NCI-H187 (cell line): ENCODE measurements at places on chromosomes 2 and 18.
A peak's percentile ranks its signal among the peaks of the same experiment; 100 is the strongest.

- DNase-seq: no peak
Measured at GRCh38 chr2:227491386-227491785, 19.4 kb downstream of the AGFG1 start.

GRCh38 chr18:28890791-28891190 is 713.9 kb upstream of the CDH2 start:
- no peak for DNase-seq

DNA sequence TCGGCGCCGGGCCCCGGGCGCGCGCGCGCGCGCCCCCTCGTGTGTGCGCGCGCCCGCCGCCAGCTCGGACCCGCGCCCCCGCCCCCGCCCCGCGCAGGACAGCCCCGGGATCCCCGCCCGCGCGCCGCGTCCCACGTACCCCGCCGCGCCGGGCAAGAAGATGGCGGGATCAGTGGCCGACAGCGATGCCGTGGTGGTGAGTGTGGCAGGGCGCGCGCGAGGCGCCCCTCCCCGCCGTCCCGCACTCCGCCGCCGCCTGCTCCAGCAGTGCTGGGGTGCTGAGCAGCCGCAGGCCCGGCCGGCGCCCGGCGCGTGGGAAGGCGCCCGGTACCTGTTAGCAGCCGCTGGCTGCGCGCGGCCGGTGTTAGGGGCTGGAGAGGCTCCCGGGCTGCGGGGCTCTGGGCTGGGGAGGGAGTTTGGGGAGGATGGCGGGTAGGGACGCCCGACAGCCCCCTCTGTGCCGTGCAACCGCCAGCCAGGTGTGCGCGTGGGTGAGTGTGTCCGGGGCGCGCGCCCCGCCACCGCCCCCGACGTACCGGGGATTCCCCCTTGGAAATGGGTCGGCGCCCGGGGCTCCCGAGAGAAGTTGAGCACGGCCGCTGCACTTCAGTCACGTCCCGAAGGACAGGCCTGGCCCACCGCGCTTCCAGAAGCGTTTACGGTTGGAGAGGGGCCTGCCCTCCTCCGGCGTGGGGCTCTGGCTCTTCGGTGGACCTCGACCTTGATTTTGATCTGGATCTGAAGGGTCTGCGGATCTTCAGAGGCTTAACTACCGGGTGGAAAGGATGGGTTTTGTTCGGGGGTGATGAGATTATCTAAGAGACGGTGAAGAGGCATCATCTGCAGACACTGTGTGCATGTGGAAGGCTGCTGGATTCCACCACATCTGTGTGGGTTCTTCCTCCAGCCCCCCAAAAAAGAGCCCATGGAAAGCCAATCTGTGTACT is 697 bp downstream of the LGALSL start:
- DNase-seq: peak; percentile 34

GRCh38 chr2:112686348-112687217 is 34.2 kb upstream of the NT5DC4 start:
- DNase-seq: no peak

- DNase-seq: no peak
Measured at GRCh38 chr18:62388855-62389760, 64.0 kb downstream of the TNFRSF11A start.

DNA sequence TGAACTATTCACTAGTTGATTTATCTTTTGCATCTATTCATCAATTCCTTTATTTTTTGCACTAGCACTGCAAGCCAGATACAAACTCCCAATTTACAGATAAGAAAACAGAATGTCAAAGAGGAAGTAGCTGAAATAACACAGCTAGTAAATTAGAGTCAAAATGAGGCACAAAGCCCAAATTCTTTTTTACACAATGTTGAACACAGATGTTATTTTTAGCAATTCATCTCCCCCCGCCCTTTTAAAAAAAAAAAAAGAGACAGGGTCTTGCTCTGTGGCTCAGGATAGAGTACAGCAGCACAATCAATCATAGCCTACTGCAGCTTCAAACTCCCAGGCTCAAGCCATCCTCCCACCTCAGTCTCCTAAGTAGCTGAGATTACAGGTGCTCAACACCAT is 127.8 kb downstream of the CCBE1 start:
- no peak for DNase-seq

DNA sequence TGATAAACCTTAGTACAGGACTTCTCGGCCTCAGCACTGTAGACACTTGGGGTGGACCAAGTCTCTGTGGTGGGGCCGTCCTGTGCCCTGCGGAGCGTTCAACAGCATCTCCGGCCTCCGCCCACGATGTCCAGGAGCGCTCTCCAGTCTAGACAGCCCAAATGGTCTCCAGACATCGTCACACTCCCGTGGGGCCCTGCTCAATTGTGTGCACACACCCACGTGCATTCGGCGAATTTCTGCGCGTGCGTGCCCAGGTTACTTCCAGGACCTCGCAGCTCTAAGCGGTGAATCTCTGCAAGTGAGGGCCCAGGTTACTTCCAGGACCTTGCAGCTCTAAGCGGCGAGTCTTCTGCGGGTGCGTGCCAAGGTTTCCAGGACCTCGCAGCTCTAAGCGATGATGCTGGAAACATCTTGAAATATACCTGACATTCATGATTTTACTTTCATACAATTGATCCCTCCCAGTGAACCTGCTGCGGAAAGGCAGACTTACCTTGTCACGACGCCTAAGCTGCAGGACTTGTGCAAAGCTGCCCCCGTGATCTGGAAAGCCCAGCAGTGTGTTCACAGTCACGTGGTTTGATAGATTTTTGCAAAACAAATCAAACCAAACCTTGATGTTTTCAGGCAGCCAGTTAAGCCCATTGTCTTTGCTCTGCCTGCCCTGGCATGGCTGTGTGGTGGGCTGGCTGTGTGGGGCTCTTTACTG is 16.1 kb upstream of the OTOS start:
- DNase-seq: no peak

DNA sequence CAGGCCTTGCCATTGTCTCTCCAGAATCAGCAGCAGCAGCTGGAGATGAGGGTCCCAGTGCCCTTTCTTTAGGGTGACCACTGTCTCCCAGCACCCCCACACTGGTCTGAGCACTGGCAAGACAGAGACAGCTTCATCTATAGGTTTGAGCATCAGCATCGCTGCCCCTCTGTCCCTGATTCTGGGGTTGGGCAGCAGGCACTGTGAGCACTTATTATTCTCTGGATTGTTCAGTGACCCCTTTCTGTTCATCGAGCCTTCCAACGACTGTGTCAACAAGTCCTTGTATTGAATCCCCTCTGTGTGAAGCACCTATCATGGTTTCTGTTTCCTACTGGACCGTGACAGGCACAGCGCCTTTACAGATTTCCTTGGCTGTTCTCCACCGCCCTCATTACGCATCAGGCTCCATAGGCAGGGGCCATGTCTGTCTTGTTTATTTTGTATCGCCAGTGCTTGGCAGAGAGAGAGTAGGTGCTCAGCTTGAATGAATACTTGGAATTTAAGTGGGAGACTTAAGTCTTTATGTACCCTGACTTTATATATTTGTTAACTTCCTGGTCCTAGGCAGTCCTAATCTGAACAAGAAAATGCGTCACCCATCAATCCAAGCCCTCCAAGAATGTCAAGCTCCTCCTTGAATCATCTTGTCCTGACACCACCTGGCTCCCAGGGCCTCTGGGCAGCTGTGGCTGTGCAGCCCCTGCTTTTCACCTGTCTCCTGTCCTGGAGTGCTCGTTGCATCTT is 11.4 kb downstream of the MALL start:
- peak; percentile 31 for DNase-seq

GRCh38 chr18:77763530-77764145 is 514.0 kb downstream of the GALR1 start:
- DNase-seq: no peak

DNA sequence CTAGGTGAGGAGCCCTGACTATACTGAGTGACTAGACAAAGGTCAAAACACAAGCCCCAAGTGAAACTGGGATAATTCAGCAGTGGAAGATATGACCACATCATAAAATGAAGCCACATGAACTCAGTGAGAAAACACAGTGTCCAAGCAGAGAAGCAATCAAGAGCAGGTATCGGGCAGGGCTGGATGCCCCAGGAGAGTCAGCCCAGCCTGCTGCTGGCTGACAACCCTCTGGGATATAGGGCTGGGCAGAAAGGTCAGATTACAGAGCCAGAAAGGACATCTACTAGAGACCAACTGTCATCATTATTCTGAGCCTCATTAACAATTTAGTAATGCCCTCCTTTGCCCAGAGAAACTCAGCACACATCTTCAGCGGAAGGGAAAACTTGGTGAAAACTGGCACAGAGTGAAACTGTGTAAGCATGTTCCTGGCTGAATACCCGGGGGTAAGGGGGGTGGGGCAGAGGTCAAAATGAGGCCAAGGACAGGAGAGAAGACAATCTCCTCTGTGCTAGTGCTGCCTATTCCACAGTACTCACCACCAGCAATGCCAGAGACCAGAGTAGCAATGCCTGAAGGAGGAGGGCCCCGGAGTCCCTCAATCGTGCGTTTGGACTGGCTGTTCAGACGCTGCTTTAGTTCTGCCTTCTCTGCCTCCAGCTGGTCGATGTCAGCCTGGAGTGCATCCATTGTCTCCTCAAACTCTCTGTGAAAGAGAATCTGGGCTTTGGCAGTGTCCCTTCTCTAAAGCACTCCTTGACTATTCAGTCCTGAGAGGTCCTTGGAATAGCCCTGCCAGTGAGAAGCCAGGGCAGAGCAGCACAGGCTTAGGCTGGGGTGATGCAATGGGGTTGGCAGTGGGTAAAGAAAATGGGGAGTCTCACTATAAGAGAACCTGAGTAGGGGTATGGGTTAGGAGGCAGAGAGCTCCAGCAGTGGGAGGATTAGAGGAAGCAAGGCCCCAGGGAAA is 15.3 kb downstream of the DCTN1 start:
- no peak for DNase-seq
